GOT3 (cell line): ENCODE measurements at places on chromosomes 13 and 19.

DNA sequence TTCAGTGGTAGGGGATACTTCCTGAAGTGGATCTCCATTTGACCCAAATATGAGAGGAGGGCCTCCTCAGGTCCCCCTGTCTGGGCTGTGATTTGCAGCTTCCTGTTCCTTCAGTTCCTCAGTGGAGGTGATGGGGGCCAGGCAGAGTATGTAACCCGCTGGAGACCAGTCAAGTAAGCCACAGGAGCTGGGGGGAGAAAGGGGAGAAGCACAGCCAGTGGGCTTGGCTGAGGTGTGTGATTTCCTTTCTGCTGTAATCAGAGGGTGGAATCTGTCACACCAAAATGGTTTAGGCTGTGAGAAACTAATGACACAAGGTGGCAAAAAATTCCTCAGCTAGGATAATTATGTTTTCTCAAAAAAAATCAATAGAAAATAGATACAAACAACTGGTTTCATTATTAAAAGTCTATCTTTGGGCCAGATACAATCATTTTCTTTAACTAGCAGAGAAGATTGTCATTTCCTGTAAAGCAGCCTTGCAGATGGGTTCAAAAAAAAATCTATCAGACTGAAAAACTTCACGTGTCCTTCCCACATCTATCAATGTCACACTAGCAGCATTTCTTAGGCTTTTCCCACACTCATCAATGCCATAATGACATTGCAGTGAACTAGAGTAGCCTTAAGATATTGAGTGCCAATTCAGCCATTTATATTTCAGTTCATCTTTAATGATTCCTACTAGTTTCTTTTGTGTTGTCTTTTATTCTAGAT is 1660.3 kb downstream of the EFNB2 start:
- no peak for DNase-seq

- DNase-seq, result no peak
Observed at GRCh38 chr19:13909430-13909829, 3.4 kb downstream of the CC2D1A start.

- no peak for DNase-seq
Observed at GRCh38 chr13:59680429-59681024, 483.2 kb downstream of the DIAPH3 start.

GRCh38 chr19:15780610-15781418 is 6.6 kb upstream of the OR10H5 start:
- DNase-seq, result no peak

- DNase-seq, result no peak
Observed at GRCh38 chr13:112444416-112445399, 68.6 kb downstream of the SPACA7 start.
